Activated naive CD4-positive, alpha-beta T cell treated with anti-CD3 and anti-CD28 coated beads for 36 hours (primary cell): ENCODE measurements at places on chromosomes 2 and 18. TPM values are rescaled to one million over a fixed set of nuclear protein-coding genes. Genes with fewer than 3 reads are reported as not detected.
A peak's percentile ranks its signal among the peaks of the same experiment; 100 is the strongest.

DNA sequence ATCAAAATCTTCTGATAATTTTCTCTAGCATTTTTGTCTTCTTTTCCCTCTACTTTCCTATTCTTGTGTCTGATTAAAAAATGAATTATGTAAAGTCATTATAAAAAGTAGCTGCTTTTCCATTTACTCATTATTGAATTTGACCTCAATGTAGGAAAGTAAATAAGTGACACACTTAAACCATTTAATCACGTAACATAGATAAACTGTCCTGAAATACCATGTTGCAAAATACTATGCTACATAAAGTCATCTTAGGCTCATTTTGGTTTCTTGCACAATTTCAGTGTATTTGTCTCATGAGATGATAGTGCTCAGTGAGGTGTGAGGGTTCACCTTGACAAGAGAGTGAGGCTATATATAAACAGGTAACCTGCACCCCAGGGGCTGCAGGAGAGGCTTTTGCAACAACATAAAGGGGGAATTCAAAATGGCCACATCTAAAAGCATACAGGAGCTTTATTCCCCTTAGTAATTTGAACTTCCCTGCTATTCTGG, 502.7 kb downstream of the RNF144A start:
- H3K4me3 ChIP-seq = no peak overlapping the region
- no peaks in the 10 kb centered on the region for H3K27me3 ChIP-seq
- H3K36me3 ChIP-seq = no peaks in the 10 kb centered on the region
- H3K27ac ChIP-seq = no peak overlapping the region
- DNase-seq = no peak

DNA sequence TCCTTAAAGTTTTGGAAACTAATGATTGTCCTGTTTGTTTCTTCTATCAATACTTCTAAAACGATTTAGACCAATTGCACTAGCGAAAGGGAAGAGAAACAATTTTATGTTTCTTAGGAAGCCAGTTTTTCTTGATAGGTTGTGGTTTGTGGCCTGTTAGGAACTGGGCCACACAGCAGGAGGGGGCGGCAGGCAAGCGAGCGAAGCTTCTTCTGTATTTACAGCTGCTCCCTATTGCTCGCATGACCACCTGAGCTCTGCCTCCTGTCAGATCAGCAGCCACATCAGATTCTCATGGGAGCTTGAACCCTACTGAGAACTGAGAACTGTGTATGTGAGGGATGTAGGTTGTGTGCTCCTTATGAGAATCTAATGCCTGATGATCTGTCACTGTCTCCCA, 201.5 kb upstream of the PXDN start:
- H3K36me3 ChIP-seq = no peaks in the 10 kb centered on the region
- no peak overlapping the region for H3K4me3 ChIP-seq
- H3K27ac ChIP-seq = no peak overlapping the region
- H3K27me3 ChIP-seq = peaks cover 8% of the 10 kb centered on the region
- H3K4me1 ChIP-seq = no peaks in the 10 kb centered on the region
- DNase-seq = no peak

- peak overlapping the region; percentile 86 for H3K4me3 ChIP-seq
- DNase-seq = peak; percentile 87
- no peaks in the 10 kb centered on the region for H3K27me3 ChIP-seq
- peaks cover 75% of the 10 kb centered on the region for H3K4me1 ChIP-seq
- H3K36me3 ChIP-seq = peaks cover 7% of the 10 kb centered on the region
Measured at GRCh38 chr2:10331702-10332401, 29.1 kb downstream of the HPCAL1 start.

- H3K4me3 ChIP-seq = no peak overlapping the region
- no peak for DNase-seq
- H3K27ac ChIP-seq = no peak overlapping the region
- no peaks in the 10 kb centered on the region for H3K36me3 ChIP-seq
- H3K4me1 ChIP-seq = peaks cover 11% of the 10 kb centered on the region
Measured at GRCh38 chr2:236512267-236512666, 57.4 kb upstream of the ACKR3 start.

Gene WDPCP
- total RNA-seq = 5.7 TPM

Gene GALM
- total RNA-seq = 31.3 TPM

GRCh38 chr2:10306901-10307463, 4.3 kb downstream of the HPCAL1 start:
- peaks cover 2% of the 10 kb centered on the region for H3K36me3 ChIP-seq
- H3K4me3 ChIP-seq = no peak overlapping the region
- DNase-seq = peak; percentile 23
- no peak overlapping the region for H3K27ac ChIP-seq
- H3K4me1 ChIP-seq = peaks cover 51% of the 10 kb centered on the region

- H3K4me3 ChIP-seq = no peak overlapping the region
- H3K4me1 ChIP-seq = peaks cover 3% of the 10 kb centered on the region
- DNase-seq = no peak
- no peaks in the 10 kb centered on the region for H3K27me3 ChIP-seq
- H3K36me3 ChIP-seq = peaks cover 4% of the 10 kb centered on the region
- no peak overlapping the region for H3K27ac ChIP-seq
Measured at GRCh38 chr2:128304715-128305554, 13.7 kb downstream of the HS6ST1 start.

Gene EN1
- not detected for total RNA-seq

DNA sequence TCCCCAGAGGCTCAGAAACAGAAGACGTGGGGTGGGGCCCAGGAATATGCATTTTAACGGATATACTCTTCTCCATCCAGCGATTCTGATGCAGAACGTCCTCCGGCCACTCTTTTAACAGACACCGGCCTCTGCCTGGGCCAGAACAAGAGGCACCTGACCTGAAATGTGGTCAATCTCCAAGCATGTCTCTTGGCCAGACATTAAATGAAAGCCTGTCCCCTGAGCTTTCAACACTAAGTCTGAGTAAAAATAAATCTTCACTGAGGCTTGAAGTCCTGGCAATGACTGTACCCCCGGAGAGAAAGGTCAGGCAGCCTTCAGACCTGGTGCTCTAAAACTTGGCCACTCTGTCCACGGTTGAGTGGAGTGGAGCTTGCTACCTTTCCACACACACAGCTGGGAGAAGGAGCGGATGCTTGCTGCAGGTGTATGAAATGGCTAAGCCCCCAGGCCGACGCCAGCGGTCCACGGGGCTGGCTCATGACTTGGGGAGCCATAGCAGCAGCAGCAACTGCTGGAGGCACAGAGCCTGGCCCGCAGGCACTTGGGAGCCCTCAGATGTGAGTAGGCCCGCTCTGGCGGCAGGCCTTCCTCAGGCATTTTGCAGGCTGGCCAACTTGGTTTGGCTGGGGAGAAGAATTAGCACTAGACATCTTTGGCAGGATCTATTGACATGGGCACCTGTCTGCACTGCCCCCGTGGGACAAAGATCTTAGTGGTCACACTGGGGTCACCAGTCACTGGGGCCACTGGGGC, 79.7 kb downstream of the TMEM17 start:
- no peaks in the 10 kb centered on the region for H3K36me3 ChIP-seq
- DNase-seq = no peak
- H3K4me1 ChIP-seq = no peaks in the 10 kb centered on the region
- H3K4me3 ChIP-seq = no peak overlapping the region

Gene LINC00305
- total RNA-seq = not detected

GRCh38 chr2:120174963-120175581, 48.1 kb downstream of the TMEM185B start:
- peak; percentile 28 for DNase-seq
- H3K36me3 ChIP-seq = no peaks in the 10 kb centered on the region
- H3K4me1 ChIP-seq = peaks cover 47% of the 10 kb centered on the region
- no peaks in the 10 kb centered on the region for H3K27me3 ChIP-seq

Gene SERPINB12
- total RNA-seq = not detected

- no peak overlapping the region for H3K27ac ChIP-seq
- no peaks in the 10 kb centered on the region for H3K4me1 ChIP-seq
- H3K27me3 ChIP-seq = no peaks in the 10 kb centered on the region
- no peak overlapping the region for H3K4me3 ChIP-seq
- H3K36me3 ChIP-seq = peaks cover 9% of the 10 kb centered on the region
Measured at GRCh38 chr2:85945586-85945985, 56.8 kb upstream of the ST3GAL5 start.

DNA sequence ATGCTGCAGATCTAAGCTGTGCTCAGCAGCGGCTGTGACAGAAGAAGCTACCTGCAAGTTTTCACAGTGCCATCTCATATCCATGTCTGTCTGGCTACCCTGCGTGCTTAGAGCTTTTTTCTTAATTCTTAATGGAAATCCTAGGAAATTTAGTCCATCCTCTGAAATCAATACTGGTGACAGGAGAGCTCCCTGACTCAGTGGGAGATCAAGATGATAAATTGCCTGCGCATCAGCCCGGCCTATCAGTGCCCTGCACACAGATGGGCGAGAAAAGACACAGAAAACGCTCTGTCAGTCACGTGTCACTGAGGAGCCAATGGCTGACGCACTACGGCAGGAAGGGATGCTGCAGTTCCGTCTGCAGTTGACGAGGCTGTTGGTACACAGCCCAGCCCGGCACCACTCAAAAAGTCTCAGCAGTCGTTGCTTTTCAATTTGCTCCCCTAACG, 819.6 kb upstream of the FSHR start:
- no peaks in the 10 kb centered on the region for H3K27me3 ChIP-seq
- DNase-seq = peak; percentile 77
- peak overlapping the region; percentile 82 for H3K4me3 ChIP-seq
- peaks cover 2% of the 10 kb centered on the region for H3K4me1 ChIP-seq

DNA sequence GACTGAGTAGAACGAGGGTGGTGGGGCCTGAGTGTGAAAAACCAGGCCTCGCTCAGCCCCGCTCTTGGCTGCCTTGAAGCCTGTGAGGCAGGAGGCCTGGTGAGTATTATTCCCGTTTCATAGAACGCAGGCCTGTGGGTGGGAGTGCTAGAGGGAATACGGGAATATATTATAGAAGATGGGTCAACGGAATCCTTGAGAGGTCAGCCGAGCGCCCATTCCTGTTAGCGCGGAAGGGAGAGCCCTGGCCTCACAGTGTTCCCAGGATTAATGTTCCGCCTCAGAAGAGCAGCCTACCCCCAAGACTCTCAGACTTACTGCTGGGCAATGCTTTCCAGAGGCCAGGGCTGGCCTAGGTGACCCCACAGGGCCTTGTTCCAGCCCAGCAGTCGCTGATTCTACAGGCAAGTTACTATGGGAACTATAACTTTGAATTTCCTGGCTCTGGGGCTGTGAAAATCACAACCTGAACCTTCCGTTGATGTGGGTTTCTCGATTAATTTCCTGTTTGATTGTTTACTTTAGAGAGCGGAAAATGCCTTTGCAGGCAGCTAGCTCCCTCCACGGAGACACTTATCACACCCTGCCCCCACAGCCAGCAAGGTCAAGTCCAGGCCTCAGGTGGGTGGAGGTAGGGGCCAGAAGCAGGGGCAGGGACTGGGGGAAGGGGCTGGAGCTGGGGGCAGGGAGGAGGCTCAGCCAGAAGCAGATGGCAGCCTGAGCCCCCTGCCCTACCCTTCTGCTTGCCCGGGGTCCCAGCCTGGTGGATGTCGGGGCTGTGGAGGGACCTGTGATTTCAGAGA, 108.3 kb downstream of the SMAD7 start:
- H3K27ac ChIP-seq = peak overlapping the region; percentile 59
- peaks cover 53% of the 10 kb centered on the region for H3K4me1 ChIP-seq
- H3K27me3 ChIP-seq = no peaks in the 10 kb centered on the region
- peak; percentile 64 for DNase-seq
- H3K4me3 ChIP-seq = no peak overlapping the region

DNA sequence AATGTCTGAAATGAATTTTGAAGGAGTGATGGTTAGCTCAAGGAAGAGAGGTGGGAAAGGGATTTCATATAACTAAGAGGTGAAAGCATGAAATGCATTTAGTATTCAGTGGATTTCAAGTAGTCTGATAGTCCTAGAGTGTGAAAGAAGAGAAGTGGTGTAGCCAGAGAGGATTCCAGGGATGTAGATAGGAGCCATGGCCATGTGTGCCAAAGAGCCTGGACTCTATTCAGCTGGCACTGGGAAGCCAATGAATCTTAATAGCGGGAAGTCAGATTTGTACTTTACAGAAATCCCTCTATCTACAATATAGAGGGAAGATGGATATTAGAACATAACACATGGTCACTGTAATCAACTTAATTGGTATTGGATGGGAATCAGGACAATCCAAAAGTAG, 8.3 kb upstream of the BOLL start:
- H3K36me3 ChIP-seq = no peaks in the 10 kb centered on the region
- peaks cover 14% of the 10 kb centered on the region for H3K4me1 ChIP-seq

GRCh38 chr2:101782427-101782792, 84.9 kb downstream of the MAP4K4 start:
- DNase-seq = no peak
- no peaks in the 10 kb centered on the region for H3K27me3 ChIP-seq
- H3K4me3 ChIP-seq = peak overlapping the region; percentile 6
- peaks cover 2% of the 10 kb centered on the region for H3K36me3 ChIP-seq
- peak overlapping the region; percentile 7 for H3K27ac ChIP-seq

DNA sequence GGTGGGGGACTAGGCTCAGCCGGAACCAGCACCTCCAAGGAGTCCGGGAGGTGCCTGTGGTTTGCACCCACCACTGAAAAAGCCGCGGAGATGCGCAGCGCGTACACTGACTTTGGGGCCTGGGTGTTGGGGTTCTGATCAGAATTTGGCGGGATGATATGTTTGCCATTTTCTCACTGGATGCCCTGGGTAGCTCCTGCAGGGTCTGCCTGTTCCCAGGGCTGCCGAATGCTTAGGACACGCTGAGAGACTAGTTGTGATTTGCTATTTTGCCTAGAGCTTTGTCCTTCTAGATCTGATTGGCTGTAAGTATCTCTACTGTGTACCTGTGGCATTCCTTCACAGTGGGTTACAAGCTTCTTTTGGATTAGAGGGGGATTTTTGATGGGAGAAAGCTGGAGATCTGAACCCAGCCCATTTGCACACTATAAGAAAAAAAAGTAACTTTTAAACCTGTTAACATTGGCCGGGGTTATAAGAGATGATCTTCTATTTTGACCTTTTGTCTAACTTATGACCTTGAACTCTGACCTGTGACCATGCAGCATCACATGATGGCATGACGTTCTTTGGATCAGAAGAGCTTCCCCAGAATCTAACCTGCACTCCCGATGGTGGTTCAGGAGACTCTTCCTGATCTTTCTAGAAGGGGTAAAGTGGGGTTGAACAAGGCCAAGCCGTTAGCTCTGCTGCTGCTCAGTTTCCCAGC, 1.6 kb downstream of the KCNE4 start:
- no peaks in the 10 kb centered on the region for H3K4me1 ChIP-seq
- H3K27ac ChIP-seq = no peak overlapping the region
- no peak overlapping the region for H3K4me3 ChIP-seq
- DNase-seq = no peak
- peaks cover 9% of the 10 kb centered on the region for H3K27me3 ChIP-seq

GRCh38 chr2:32748158-32748557, 120.3 kb downstream of the TTC27 start:
- peaks cover 55% of the 10 kb centered on the region for H3K36me3 ChIP-seq
- no peak overlapping the region for H3K27ac ChIP-seq
- peaks cover 7% of the 10 kb centered on the region for H3K4me1 ChIP-seq
- no peak overlapping the region for H3K4me3 ChIP-seq
